ENCODE measurements at places on chromosomes 13 and 19.

DNA sequence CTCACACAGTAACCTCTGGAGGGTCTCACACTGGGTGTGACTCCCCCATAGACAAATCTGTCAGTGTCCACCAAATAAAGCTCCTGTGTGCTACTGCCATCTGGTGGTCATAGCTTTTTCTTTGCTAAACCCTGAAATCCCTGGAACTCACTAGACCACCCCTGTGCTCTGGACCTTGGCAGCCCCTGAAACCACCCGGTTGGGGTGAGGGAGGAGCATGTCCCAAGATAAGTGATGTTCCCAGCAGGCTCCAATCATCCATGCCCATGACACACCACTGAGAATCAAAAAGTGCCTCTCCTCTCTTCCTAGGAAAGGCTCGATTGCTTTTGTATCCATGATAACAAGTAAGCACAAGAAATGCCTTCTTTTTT, 6.5 kb upstream of the HSD17B14 start:
- DNase-seq: no peak

GRCh38 chr19:11587975-11588631, 9.2 kb upstream of the ZNF627 start:
- DNase-seq: no peak

- no peak for DNase-seq
These were observed 175.9 kb upstream of the TRPC4 start for GRCh38 chr13:38045278-38046048.

DNA sequence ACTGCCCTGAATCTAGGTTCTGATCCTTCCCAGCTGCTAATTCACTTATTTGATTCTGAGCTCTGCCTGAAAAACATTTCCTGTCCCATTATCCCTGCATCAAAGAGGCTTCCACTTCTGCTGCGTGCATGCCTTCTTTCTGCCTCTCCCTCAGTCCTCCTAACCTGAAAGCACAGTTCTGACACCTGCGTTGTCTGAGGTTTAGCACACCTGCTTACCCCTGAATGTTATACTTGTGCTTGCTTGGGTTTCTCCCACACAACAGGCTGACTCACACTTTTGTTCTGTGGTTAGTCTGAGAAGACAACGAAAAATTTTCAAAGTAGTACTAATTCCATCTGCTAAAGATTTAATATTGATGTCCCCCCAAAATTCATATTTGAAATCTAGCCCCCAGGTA, 3.1 kb upstream of the SOHLH2 start:
- DNase-seq: no peak

- no peak for DNase-seq
These were observed 309.2 kb downstream of the ZNF536 start for GRCh38 chr19:30681162-30682100.

DNA sequence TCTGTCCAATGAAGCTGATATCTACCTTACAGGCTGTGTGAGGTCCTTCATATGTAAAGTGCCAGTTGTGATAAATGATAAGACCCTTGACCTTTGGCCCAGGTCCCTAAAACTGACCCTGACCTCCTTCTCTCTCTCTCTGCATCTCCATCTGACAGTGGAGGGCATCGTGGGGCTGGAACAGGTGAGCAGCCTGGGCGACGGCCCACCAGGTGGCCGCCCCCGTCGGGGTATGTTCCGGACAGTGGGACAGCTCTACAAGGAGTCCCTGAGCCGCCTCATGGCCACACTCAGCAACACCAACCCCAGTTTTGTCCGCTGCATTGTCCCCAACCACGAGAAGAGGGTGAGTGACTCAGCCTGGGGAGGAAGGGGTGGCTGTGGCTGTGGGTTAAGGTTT, 53.7 kb downstream of the MYH14 start:
- no peak for DNase-seq

DNA sequence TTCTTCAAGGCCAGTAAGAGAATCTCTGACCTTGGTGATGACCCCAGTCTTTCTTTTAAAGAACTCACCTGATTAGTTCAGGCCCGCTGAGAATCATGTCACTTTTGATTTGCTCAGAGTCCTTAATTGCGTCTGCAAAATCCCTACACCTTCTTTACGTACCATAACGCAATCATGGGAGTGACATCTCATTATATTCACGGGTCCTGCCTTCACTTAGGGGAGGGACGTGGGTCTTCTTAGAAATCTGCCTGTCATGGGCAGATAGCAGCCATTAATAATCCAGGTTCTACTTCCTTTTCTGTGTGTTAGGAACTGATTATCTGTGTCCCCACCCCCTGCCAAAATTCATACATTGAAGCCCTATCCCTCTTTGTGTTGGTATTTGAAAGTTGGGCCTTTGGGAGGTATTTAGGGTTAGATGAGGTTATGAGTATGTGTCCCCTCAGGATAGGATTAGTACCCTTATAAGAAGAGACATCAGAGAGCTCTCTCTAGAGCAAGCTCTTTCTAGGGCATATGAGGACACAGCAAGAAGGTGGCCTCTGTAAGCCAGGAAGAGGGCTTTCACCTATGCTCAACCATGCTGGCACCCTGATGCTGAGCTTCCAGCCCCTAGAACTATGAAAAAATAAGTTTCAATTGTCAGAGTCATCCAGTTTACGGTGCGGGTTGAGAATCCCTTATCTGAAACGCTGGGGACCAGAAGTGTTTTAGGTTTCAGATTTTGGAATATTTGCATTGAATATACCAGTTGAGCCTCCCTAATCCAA, 9.9 kb downstream of the TPP2 start:
- DNase-seq: no peak

DNA sequence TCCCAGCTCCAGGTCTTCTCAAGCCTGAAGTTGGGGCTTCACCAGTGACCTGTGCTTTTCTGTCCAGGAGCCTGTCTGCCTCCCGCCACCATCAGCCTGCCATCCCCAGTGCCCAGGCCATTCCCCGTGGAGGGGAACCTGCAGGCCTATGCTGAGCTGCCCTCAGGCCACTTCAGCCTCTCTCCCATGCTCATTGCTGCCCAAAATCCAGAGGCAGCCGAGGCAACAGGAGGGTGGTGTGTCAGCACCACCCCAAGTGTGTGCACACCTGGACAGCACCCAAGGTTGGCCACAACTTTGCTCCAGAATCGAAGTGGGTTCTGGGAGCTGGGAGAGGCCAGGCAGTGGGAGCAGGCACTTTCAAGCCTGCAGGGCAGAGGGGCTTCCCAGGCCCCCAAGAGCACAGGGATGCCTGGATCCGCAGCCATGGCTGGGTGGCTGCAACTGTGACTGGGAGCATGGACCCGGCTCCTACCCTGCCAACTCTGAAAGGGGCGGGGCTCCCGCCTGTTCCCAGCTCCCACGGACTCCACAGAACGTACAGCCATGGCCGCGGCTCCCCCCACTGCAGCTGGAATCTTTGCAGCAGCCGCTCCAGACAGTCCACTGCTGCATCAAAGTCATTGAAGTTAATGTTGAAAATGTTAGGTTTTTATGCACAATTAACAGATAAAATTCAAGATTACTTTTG, 1747.0 kb downstream of the OLFM4 start:
- no peak for DNase-seq

GRCh38 chr13:40383132-40383531, 283.3 kb downstream of the FOXO1 start:
- DNase-seq: no peak

GRCh38 chr13:38262211-38262610, 87.4 kb upstream of the UFM1 start:
- no peak for DNase-seq

GRCh38 chr19:37943480-37943879, 36.5 kb downstream of the SIPA1L3 start:
- DNase-seq: no peak

DNA sequence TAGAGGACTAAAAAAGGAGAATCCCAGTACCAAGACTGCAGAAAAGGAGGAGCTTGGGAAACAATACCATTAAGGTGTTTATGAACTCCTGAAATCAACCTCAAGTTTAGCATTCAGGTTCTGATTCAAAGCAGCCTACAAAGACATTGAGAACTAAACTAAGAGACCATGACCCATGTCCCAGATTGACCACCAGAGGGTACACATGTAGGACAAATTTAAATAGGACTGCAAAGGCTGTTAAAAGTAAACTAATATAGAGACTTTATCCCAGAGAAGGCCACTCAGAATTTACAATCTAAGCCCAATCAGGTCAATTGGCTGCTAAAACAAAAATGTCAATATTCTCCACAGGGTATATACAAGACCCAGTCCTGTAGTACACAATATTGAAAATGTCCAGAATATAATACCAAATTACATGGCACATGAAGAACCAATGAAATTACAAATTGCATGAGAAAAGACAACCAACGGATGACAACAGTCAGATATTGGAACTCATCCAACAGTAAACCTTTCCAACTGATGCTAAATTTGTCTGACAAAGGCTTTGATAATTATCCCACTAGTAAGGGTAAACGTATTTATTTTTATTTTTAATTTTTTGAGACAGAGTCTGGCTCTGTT, 682.4 kb downstream of the UQCRFS1 start:
- no peak for DNase-seq

- DNase-seq: no peak
These were observed 254.0 kb downstream of the GPC6 start for GRCh38 chr13:93480553-93481106.

DNA sequence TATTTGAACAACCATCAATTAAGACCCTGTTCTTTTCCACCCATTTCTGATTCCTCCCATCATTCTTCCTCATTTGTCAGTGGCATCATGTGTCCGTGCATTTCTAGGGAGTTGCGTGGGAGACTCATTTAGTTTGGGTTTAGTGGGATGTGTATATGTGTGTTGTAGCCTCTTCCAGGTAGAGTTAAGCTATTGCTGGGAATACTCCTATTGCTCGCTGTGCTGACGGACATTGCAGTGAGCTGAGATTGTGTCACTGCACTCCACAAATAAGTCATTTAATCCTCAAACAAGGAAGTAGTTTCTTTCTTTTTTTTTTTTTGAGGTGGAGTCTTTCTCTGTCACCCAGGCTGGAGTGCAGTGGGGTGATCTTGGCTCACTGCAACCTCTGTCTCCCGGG, 42.2 kb upstream of the RCBTB2 start:
- DNase-seq: no peak

DNA sequence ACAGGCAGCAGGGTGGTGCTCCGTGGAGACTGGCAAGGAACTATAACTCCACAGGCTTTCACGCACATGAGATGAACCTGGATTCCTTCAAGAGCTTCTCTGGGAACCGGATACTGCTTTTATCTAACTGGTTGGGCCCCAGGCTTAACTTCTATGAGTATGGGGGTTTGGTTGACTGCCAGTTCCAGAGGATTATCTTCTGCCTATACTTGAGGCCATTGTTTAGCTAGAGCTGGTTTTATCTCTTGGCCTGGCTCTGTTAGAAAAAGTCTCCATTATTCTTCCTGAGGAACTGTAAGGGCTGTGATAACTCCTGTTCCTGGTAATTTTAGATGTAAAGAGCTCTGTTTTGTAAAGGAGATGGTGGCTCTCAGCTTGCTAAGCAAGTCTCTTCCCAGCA, 40.9 kb downstream of the ZNF846 start:
- no peak for DNase-seq

DNA sequence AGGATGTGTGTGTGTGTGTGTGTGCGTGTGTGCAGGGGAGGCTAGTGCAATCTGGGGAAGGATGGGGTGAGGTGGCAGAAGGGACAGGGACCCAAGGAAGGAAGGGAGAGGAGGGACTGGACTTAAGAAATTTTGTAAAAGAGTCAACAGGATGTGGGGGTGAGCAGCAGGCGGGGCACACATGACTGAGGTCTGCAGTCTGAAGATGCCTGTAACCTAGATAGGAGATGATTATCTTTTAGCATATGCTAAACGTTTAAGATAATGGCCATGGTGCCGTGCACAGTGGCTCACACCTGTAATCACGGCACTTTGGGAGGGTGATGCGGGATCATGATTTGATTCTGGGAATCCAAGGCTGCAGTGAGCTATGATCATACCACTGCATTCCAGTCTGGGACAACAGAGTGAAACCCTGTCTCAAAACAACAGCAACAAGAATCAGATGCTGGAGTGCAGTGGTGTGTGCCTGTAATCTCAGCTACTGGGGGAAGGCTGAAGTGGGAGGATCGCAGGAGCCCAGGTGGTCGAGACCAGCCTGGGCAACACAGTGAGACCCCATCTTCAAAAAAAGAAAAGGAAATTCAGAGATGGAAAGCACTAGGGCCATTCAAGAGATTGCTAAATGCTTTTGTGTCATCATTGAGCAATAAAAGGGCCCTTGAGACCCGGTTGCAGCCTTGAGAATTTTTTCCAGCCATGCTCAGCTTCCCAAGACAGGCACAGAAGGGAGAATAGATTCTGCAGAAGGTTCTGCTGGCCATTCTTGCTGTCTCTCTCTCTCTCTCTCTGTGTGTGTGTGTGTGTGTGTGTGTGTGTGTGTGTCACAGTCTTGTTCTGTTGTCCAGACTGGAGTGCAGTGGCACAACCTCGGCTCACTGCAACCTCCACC, 3.8 kb upstream of the ZNF414 start:
- DNase-seq: no peak

DNA sequence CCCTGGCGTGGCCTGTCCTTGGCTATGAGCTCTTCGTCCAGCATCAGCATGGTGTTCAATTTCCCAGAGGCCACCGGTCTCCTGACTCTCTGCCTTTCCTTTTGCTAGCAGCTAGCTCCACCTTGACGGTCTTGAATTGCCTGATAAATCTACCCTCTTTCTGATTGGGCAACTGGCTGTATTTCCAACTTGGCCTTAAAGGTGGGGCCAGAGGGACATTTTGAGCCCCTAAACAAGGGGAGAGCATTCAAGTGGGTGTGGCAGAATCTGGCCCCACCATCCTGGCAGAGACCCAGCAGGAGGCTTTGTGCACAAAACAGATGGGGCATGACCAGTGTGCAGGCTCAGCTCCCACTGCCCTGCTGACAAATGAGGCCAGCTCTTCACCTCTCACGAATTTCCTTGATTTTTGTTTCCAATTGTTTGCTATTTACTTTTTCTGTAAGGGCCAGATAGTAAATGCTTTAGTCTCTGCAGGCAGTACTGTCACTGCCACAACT, 148.9 kb upstream of the VSTM2B start:
- DNase-seq: no peak

DNA sequence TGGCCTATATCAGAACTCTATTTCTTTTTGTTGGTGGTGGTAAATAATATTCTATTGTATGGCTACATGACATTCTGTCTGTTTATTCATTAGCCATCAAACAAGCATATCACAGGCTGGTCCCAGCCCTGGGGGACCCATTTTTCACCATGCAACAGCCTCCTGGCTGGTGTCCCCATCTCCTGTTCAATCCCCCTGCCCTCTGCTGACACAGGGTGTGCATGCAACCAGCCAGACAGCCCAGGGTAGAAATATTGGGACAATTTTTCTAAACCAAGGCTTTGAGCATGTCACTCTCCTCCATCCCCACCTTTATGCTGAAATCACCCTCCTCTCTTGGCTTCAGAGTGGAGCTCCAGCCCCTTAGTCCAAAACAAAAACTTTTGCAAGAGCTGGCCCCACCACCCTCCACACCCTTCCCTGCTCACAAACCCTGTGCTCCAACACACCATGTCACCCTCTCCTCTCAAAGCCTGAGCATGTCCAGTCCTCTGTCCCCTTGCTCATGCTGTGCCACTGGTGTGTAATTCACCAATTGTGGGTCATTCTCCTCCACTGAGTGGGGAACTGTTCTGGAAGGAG, 153.0 kb upstream of the UQCRFS1 start:
- no peak for DNase-seq

GRCh38 chr19:51735759-51736449, 12.1 kb upstream of the HAS1 start:
- no peak for DNase-seq

Measured in COLO829 (cell line).